ENCODE measurements at places on chromosomes 6 and 20.

GRCh38 chr20:43092386-43093088 is 97.2 kb downstream of the PTPRT start:
- no peak for DNase-seq

GRCh38 chr6:34491091-34491430 is 25.2 kb downstream of the PACSIN1 start:
- no peak for DNase-seq

- DNase-seq: no peak
Observed at GRCh38 chr20:23683281-23683680, 5.6 kb downstream of the CST4 start.

DNA sequence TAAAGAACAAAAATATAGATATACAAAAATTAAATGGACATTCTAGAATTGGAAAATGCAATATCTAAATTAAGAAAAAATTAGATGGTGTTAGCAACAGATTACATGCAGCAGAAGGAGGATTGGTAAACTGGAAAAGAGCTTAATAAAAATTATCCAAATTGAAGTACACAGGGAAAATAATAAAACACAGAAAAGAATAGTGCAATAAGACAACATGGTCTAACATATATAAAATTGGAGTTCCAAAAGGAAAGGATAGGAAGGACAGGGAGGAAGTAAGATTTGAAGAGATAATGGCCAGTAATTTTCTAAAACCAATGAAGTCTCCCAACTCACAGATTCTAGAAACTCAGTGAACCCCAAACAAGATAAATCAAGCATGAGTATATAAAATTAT is 194.5 kb downstream of the TBX18 start:
- DNase-seq: no peak

DNA sequence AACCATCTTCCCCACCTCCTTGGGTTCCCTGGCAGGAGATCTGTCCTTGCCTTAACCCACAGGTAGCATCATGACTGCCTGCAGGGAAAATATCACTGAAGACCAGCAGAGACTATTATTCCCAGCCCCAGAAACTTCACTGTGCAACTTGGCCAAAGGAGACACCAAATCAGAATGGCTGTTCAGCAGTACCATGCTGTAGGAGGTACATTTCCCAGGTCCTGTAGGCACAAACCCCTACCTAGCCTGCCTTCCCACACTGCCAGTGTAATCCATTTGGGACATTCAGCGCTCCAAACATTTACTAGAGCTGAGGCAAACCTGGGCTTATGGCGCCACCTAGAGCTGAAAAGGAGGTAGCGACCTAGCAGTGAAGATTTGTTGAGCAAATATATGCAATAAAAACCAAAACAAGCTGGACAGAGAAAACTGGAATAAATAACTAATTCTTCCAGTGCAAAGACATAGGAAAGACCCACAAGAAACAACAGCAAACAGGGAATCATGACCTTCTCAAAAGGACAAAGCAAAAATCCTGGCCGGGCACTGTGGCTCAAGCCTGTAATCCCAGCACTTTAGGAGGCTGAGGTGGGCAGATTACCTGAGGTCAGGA is 60.3 kb downstream of the VTA1 start:
- DNase-seq: peak; percentile 30

GRCh38 chr6:100484474-100484873 is 19.8 kb upstream of the SIM1 start:
- DNase-seq: no peak

DNA sequence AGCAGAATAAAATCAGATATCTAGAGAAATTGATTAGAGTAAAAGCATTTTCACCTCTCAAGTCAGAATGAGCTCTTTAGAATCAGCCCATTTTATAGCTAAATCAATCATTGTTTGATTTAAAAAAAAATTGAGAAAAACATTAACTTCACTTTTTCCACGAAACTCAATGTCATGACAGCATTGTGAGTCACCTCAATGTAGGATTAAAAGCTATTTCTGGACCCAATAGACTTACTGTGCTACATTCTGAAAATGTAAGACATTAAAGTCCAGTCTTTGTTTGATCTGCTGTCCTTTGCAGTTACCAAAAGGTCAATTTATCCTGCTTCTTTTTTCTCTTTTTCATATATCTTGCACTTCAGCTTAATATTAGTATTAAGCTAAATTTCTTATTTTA is 519.4 kb upstream of the ZNF337 start:
- DNase-seq: no peak
